ENCODE measurements at places on chromosomes 7 and 10.

DNA sequence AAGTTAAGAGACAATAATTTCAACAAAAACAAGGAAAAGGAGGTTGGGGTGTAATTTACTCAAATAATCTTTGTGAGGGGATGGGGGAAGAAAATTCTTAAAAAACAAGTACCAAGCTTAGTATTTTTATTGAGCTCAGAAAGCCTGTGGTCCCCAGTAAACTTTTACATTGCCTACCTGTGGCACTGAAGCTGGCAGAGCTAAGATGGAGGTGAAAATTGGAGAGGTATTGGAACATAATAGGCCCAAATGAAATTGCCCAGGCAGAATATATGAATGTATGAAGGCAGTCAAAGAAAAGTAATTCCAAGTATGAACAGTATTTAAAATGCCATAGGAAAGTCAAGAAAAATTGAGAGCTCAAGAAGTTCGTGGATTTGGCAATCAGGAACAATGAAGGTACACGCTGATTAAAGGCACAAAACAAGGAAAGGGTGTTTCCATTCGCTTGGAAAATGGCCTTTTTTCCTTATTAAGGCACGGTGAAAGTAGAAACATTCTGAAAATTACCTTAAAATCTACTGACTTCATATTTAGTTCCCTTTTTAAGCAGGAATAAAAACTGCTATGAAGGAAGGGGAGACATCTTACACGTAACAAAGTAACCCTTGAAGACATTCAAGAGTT, 3.4 kb upstream of the KMT2E start:
- peaks cover 48% of the 10 kb centered on the region for H3K36me3 ChIP-seq
- no peak for DNase-seq
- H3K4me3 ChIP-seq = peak overlapping the region; percentile 99
- H3K27ac ChIP-seq = peak overlapping the region; percentile 100
- H3K4me1 ChIP-seq = peaks cover 34% of the 10 kb centered on the region
- peaks cover 4% of the 10 kb centered on the region for H3K27me3 ChIP-seq

DNA sequence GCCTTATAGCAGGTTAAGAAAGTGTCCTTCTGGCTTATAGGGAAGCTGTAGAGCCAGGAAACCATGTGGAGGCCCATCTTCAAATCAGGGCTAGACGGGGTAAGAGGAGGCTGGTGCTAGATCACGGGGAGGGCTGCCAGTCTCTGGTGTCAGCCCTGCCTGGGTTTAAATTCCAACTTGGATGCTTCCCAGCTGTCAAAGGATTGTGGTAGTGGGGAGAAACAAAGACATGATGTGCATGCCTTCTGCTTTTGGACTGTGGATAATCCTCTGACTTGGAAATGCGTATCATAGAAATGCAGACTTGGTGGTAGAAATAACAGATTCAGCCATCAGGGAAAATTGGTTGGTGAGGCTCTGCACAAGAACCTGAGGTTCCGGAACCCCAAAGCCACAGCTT, 325.6 kb downstream of the PHTF2 start:
- no peaks in the 10 kb centered on the region for H3K4me1 ChIP-seq
- no peak overlapping the region for H3K4me3 ChIP-seq
- no peaks in the 10 kb centered on the region for H3K36me3 ChIP-seq
- H3K27me3 ChIP-seq = no peaks in the 10 kb centered on the region

DNA sequence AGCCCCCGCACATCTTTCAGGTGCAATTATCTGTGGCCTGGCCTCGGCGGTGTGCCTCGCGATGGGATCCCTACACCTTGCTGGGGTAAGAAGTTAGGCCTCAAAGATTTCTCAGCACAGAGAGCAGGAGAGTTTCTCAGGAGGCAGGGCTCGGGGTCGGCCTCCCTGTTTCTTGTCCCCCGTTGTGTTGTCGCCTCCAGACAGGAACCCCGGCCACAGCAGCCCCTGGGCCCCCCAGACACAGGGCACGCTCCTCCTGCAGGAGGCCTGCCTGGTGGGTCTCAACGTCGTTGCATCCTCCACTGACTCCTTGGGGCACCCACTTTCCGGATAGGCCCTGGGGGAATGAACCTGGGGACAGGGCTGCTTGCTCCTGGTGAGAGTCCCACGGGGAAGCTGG, 229.1 kb upstream of the SHH start:
- DNase-seq = no peak
- H3K4me3 ChIP-seq = no peak overlapping the region
- no peak overlapping the region for H3K27ac ChIP-seq
- no peaks in the 10 kb centered on the region for H3K4me1 ChIP-seq

DNA sequence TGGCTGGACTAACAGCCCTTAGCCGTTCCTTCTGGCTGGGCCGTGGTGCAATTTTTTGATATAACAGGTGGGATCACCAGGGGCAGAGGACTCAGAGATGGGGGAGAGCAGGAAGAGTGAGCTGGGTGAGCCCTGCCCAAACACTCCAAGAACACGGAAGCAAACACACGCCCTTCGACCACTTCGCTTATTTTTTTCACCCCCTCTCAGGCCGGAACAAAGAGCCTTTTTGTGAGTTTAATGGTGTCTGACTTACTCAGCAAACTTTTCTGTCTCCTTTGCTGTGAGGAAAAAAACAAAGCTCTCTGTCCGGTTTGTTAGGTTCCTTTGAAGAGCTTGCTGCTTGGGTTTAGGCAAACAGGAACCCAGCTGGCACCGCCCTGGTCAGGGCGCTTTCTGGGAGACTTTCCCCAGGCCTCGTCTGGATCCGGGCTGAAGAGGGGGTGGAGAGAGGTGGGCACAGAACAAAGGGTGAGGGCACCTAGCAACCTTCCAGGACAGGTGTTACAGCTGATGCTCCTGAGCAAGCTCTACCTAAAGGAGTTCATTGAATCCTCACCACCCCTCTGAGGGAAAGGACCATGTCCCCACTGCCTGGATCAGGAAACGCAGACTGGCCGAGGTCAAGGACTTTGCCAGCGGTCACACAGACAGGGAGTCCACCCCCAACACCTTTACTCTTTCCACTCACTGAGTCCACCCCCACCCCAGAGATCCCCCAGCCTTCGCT, 23.3 kb downstream of the CALML3 start:
- H3K27ac ChIP-seq = no peak overlapping the region
- H3K27me3 ChIP-seq = peaks cover 3% of the 10 kb centered on the region
- no peak for DNase-seq
- H3K36me3 ChIP-seq = no peaks in the 10 kb centered on the region
- no peak overlapping the region for H3K4me3 ChIP-seq

- H3K27me3 ChIP-seq = no peaks in the 10 kb centered on the region
- peaks cover 31% of the 10 kb centered on the region for H3K4me1 ChIP-seq
- H3K36me3 ChIP-seq = peaks cover 55% of the 10 kb centered on the region
Measured at GRCh38 chr7:149021725-149022062, 6.6 kb downstream of the PDIA4 start.

DNA sequence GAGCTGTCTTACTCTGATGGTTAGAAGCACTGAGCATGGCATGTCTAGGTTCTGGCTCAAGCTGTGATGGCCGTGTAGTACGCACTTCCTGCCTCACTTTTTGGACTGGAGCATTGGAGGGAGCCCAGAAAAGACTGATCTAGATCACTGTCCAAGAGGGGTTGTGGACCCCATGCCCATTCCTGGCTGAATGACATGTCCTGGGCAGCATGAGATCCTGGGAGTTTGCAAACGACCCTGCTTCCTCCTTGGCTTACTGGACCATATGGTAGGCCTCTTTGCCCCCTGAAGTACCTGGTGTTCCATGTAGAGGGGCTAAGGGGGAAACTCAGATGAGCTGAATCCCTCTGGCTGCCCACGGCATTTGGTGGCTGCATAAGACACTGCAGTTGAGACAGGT, 36.7 kb downstream of the ARHGAP22 start:
- H3K36me3 ChIP-seq = no peaks in the 10 kb centered on the region
- DNase-seq = no peak
- no peak overlapping the region for H3K27ac ChIP-seq
- peaks cover 7% of the 10 kb centered on the region for H3K27me3 ChIP-seq
- H3K4me1 ChIP-seq = no peaks in the 10 kb centered on the region

GRCh38 chr7:50914460-50914859, 131.8 kb upstream of the GRB10 start:
- H3K27ac ChIP-seq = no peak overlapping the region
- H3K4me1 ChIP-seq = no peaks in the 10 kb centered on the region
- no peak for DNase-seq
- H3K36me3 ChIP-seq = no peaks in the 10 kb centered on the region

DNA sequence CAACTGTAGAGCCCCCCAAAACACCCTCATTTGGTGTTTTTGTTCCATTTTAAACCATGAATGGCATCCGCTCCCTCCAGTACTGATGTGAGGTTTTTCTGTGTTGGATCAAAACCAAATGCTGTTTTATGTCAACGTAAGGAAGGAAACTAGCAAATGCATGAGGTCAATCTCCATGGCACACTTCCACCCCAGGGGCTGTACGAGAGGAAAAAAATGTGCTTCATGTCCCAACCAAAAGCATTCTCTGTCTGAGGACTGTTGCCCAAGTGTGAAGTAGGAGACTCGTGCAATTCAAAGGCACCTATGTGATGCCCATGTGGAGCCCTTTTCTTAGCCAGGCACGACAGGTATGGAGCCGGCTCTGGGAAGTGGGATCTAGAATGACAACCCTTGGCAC, 180.3 kb upstream of the MKI67 start:
- H3K4me3 ChIP-seq = no peak overlapping the region
- H3K36me3 ChIP-seq = no peaks in the 10 kb centered on the region
- no peaks in the 10 kb centered on the region for H3K27me3 ChIP-seq
- no peak for DNase-seq

DNA sequence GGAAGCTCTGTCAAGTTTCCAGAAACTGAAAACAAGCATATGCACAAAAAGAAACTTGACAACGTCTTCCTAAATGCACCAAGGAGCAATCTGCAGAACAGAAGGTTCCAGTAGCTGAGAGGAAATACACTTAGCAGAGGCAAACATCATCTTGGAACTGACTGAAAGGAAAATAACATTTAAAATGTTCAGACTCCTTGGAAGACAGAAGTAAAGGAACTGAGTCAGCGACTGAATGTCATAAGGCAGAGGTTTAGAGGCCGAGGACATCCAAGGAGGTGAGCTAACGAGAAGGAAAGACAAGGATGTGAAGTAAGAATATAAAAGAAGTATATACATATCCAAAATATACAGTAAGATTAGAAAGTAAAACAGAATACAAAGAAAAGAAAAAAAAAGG, 24.1 kb downstream of the SEMA3D start:
- no peaks in the 10 kb centered on the region for H3K36me3 ChIP-seq
- peaks cover 5% of the 10 kb centered on the region for H3K4me1 ChIP-seq
- H3K27ac ChIP-seq = no peak overlapping the region
- H3K27me3 ChIP-seq = no peaks in the 10 kb centered on the region

- DNase-seq = no peak
- peaks cover 27% of the 10 kb centered on the region for H3K4me1 ChIP-seq
- H3K27me3 ChIP-seq = no peaks in the 10 kb centered on the region
- H3K27ac ChIP-seq = no peak overlapping the region
- peaks cover 13% of the 10 kb centered on the region for H3K36me3 ChIP-seq
Measured at GRCh38 chr10:60208676-60209269, 180.9 kb downstream of the ANK3 start.

GRCh38 chr7:76372984-76373833, 14.4 kb upstream of the YWHAG start:
- no peaks in the 10 kb centered on the region for H3K4me1 ChIP-seq
- no peak overlapping the region for H3K4me3 ChIP-seq
- peaks cover 13% of the 10 kb centered on the region for H3K27me3 ChIP-seq
- H3K36me3 ChIP-seq = no peaks in the 10 kb centered on the region

GRCh38 chr7:117827862-117828261, 45.4 kb downstream of the CTTNBP2 start:
- no peaks in the 10 kb centered on the region for H3K27me3 ChIP-seq
- no peak overlapping the region for H3K27ac ChIP-seq
- no peak for DNase-seq
- H3K4me1 ChIP-seq = no peaks in the 10 kb centered on the region

DNA sequence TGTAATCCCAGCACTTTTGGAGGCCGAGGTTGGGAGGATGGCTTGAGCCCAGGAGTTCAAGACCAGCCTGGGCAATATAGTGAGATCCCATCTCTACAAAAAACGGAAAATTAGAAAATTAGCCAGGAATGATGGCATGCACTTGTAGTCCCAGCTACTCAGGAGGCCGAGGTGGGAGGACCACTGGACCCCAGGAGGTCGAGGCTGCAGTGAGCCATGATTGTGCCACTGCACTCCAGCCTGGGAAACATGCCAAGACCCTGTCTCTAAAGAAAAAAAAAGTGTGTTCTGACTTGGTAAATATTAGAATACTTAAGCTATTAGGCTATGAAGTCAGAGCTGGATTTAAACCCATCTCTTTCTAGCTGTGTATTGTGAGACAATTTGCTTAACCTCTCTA, 81.0 kb upstream of the KAT6B start:
- H3K4me1 ChIP-seq = no peaks in the 10 kb centered on the region
- H3K27ac ChIP-seq = no peak overlapping the region
- no peak overlapping the region for H3K4me3 ChIP-seq
- H3K27me3 ChIP-seq = no peaks in the 10 kb centered on the region
- DNase-seq = no peak

GRCh38 chr10:128929131-128929530, 537.9 kb upstream of the MGMT start:
- no peak for DNase-seq
- H3K36me3 ChIP-seq = no peaks in the 10 kb centered on the region
- peaks cover 6% of the 10 kb centered on the region for H3K27me3 ChIP-seq
- no peak overlapping the region for H3K27ac ChIP-seq
- peaks cover 4% of the 10 kb centered on the region for H3K4me1 ChIP-seq

GRCh38 chr7:99666013-99666395, 13.8 kb downstream of the CYP3A5 start:
- DNase-seq = no peak
- no peaks in the 10 kb centered on the region for H3K4me1 ChIP-seq
- no peaks in the 10 kb centered on the region for H3K27me3 ChIP-seq
- H3K36me3 ChIP-seq = peaks cover 27% of the 10 kb centered on the region
- H3K4me3 ChIP-seq = no peak overlapping the region

DNA sequence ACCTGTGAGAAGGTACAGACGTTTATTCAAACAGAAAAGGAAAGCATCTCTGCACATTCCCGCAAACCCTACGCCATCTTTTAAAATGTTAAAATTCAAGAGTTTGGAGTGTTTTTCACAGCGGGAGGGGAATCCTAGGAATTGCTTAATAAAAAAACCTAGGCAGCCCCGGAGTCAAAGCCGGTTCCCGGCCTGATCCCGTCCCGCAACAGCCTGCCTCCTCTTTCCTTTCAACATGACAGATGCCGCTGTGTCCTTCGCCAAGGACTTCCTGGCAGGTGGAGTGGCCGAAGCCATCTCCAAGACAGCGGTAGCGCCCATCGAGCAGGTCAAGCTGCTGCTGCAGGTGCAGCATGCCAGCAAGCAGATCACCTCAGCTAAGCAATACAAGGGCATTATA, 123.0 kb upstream of the VSTM2A start:
- no peak overlapping the region for H3K4me3 ChIP-seq
- H3K27me3 ChIP-seq = no peaks in the 10 kb centered on the region
- no peak for DNase-seq
- no peak overlapping the region for H3K27ac ChIP-seq
- no peaks in the 10 kb centered on the region for H3K36me3 ChIP-seq

All from T-helper 2 cell treated with Interferon-gamma antibody and Interleukin-4, amounts not matched to agents 5 μg/mL and 100 μg/mL, for 36 hours (primary cell).